ENCODE measurements at places on chromosomes 12 and 14.

- peak; percentile 16 for DNase-seq
Measured at GRCh38 chr14:81276073-81277069, 55.6 kb upstream of the GTF2A1 start.

DNA sequence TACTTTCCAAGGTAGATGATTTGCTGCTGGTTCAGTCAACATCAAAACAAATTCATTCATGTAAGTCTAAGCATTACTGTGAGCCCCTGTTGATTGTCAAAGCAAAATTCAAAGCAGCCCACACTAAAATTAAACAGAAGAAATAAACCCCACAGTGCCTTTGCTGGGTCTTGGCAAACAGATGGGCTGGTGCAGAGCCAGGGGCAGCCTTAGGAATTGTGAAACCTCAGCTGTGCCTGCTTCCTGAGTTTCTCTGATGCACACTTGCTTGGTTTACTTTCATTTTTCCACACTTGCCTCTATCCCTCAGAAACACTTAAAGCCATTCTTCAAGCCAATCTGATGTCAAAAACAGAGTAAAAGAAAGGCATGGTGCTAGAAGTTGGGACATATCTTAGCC is 6.6 kb upstream of the PLEKHG7 start:
- DNase-seq: no peak

DNA sequence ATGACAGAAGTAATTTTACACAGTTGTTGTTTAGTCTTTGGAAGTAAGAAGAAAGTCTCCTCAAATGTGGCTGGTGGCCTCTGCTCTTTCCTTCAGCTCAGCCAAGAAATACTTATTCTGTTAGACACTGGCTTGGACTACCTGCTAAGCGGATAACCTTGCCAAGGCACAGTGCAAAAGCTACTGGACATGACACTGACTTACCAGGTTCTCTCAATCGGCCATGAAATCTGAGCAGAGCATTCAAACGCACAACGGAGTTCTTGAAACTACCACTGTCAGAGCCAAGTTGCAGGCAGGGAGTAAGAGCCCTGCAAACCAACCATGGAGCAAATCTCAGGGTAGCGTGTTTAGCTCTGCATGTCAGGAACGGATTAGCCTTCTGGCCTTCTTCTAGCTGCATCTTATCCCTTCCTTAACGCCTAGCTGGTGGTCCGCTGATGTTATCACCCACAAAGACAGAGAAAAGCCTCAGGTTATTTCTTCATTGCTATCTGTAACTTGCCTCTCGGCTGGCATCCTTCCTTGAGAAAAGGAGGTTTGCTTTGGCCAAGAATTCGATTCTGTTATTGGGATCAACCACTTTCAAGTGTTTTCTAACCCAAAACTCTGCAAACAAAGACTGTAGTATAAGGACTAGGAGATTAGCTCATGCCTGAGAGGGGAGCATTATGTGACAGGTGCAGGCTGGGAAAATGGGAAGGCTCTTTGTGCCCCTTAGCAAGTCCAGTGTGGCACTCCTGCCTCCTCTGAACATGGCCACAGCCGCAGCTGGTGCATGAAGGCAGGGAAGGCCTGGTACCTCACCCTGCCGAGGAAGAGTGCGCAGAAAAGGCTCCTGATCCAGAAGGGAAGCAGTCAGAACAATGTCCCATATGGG is 223.4 kb downstream of the GLT1D1 start:
- DNase-seq: no peak

GRCh38 chr14:68359837-68360552 is 432.9 kb downstream of the ZFP36L1 start:
- DNase-seq: no peak

DNA sequence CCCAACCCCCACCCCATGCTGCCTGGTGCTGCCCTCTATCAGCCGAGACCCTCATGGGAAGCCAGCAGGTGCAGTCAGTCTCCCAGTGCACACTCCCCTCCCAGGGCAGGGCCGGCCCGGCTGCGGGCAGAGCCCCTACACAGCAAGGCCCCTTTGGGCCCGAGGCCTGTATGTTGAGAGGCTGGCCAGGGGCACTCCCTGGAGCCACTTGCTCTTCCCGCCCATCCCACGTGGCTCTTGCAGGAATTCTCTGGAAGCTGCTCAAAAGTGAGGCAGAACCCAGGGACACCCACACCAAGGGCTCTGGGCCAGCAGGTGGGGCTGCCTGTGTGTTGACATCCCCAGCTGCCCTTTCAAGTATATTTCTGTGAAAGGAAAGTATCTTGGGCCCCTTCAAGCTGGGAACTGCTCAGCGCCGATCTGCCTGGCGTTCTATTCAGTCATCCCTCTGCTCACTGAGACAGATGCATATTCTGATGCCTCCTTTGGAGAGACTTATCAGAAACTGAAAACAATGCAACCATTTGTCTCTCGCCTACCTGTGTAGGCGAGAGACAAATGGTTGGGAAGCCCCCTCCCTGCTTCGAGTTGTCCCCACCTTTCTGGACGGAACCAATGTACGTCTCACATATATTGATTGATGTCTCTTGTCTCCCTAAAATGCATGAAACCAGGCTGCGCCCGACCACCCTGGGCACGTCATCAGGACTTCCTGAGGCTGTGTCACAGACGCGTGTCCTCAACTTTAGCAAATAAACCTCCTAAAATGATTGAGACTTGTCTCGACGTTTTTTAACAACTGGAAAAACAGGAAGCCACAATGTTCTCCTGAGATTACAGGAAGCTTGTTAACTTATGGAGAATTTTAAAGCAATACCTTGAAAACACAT is 6.0 kb downstream of the GPR132 start:
- DNase-seq: no peak

DNA sequence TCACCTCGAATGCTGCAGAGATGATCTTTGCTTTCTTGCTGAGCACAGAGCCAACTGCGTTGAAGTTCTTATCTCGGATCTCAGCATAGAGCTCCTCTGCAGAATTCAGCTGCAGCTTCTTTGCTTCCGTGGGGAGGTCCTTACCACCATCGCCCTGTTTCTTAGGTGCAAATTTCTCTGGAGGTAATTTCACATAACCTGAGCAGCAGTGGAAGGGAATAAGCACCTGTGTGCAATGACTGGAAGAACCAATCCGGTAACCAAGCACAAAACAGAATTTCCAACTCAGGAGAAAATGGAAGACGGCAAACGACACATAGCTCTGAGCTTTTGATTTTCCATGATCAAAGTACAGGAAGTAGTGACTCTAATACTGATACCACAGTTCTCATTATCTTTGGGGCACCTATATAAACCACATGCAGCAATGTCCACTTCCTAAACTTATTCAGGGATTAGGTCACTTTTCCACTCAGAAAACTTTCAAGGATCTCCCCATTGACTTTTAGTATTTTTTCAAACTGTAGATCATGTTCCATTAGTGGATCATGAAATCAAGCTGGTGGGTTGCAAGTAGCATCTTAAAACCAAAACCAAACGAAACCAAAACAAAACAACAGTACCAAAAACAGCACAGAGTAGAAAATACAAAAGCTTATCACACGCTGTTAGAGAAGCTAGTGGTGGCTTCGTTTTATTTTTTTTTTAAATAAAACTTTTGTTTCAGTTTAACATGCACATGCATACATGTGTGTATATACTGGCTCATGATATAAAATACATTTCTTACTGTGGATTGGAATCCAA is 18.9 kb upstream of the DIABLO start:
- DNase-seq: no peak

GRCh38 chr14:102941419-102942011 is 19.1 kb downstream of the AMN start:
- DNase-seq: no peak

GRCh38 chr12:93889516-93890212 is 212.5 kb downstream of the CRADD start:
- no peak for DNase-seq

GRCh38 chr14:55881577-55882241 is 236.5 kb upstream of the PELI2 start:
- no peak for DNase-seq

DNA sequence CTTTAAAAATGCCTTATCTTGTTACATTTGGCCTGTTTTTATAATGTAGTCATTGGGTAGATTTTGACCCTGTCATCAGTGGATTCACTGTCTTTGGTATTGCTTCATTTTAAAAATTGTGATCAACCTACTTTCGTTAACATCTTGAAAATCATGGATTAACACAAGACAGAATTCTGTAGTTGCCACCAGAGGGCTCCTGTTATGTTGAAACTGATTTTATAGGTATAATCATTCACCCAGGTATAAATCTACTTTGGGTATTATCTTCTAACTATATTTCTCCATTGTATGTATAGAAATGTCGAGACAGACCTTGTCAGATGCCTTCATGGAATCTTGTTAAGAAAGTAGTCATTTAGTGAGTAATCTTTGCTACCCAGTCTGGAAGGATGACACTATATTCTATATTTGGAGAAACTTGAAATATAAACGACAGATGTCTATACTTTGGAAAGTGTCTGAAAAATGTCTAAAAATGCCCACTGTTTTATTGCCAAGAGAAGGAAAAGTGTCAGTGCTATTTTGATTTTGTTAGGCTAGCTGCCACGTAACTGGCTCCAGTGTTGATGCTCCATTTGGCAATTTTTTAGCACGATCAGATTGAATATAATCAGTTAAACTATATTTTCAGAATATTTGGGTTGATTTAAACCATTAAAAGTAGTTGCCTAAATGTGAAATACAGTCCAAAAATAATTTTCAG is 129.4 kb downstream of the PELI2 start:
- DNase-seq: no peak

DNA sequence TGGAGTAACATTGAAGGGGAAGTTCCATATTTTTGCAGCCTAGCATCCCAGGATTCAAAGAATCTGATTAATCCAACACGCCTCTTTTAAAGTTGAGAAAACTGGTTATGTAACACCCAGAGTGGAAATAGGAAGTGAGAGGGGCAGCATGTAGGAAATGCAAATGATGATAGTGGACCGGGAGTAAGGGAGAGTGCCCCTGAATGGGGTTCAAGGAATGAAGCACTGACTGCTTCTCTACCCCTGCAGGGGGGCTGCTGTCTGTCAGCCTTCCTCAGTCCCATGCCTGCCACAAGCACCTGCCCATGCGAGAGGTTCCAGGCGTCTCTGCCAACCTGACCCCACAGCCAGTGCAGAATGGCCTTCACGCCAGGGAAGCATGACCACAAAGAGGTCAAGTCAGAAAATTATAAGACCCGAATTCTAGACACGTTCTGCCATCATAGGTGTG is 126.5 kb upstream of the CCND2 start:
- no peak for DNase-seq

DNA sequence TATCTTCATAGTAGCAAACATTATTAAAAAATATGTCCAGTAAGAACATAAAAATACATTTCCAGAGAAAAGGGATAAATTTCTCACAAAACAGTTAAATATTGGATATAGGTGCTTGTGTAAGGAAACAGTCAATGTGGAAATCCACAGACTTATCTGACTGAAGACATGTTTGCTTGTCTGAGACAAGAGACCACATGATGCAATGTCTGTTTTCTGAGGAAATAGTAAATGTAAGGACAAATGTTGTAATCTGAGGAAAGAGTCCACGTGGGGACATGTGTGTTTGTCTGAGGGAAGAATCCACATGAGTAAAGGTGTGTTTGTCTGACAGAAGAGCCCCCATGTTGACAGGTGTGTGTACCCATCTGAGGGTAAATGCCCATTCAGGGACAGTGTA is 1093.2 kb downstream of the TMEM121 start:
- no peak for DNase-seq

GRCh38 chr14:102696332-102696731 is 80.9 kb upstream of the TRAF3 start:
- no peak for DNase-seq

- no peak for DNase-seq
Measured at GRCh38 chr14:75833326-75834020, 148.3 kb downstream of the TGFB3 start.

DNA sequence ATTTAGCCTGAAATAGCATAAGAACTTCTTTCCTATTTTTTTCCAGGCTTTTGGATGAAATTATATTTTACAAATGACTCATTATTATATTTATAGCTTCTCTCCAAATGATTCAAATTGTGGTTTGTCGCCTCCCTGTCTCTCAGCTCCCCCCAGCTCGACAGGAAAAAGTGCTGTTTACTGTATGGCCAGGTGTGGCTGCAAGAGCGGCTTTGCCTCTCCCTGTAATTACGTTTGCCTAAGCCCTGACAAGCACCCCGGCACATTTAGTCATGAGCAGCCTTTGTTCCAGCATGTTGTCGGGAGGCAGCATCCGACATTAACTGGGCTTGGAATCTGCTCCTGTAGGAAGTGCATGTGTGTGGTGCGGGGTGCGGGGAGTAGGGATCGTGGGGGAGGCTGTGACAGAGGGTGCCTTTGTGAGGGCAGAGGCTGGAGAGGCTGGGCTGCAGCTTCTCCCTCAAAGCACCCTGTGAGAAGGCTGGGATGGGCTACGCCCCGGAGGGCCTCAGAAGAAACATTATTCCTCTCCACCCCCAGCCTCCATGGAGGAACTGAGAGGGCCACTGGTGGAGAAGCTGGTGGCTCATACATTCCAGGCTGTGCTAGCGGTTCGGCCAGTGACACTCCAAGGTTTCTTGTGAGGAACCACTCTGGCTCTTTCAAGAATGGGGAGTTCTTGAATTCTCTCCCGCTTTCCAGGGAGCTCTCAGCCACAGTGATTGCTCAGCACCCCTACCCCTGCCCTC is 42.1 kb upstream of the CTDSP2 start:
- DNase-seq: peak; percentile 82

DNA sequence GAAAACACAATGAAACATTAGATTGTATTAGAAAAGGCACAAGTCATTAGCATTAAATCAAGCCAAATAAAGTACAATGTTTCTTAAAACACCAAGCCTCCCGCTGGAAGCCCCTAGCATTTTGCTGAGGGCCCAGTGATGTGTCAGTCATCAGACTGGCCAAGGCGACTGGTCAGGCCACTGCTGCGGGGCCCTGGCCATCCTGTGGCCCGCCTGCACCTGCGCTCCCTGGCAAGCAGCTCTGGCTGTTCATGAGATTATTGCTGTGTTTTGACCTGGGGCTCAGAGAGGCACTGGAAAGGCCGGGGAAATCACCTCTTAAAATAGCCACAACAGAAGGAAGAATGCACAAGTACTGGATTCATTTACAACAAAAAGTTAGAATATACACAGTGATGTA is 24.2 kb upstream of the AMN start:
- no peak for DNase-seq

DNA sequence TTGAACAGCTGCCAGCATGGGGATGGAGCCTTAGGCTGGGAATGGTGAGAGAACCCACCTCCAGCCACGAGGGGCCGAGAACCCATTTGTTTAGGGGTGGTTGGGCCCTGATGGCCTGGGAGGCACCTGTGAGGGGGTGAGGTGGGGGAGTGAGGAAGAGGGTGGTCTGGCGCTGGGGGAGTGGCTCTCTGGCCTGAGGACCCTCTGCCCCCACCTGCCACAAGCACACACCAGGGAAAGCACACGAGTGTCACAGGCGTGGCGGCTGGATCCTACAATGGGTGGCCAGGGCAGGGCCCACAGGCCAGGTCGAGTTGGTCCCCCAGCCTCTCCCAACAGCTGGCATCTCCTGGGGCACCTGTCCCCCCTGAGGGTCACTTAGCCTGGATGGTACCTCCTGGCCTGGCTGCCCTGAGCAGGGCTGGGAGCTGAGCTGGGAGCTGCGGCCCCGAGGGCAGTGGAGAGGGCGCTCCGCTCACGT is 340.5 kb downstream of the TMEM121 start:
- no peak for DNase-seq

- no peak for DNase-seq
Measured at GRCh38 chr12:113678223-113679119, 206.8 kb upstream of the LHX5 start.

GRCh38 chr14:61812347-61813095 is 50.3 kb downstream of the SNAPC1 start:
- no peak for DNase-seq

- DNase-seq: no peak
Measured at GRCh38 chr12:26845984-26846383, 13.0 kb upstream of the ITPR2 start.

Measured in foreskin melanocyte (primary cell).